NCI-H187 treated with DMSO at 0.1 percent for 48 hours (cell line): ENCODE measurements at places on chromosomes 1 and 21.
A peak's percentile ranks its signal among the peaks of the same experiment; 100 is the strongest.

DNA sequence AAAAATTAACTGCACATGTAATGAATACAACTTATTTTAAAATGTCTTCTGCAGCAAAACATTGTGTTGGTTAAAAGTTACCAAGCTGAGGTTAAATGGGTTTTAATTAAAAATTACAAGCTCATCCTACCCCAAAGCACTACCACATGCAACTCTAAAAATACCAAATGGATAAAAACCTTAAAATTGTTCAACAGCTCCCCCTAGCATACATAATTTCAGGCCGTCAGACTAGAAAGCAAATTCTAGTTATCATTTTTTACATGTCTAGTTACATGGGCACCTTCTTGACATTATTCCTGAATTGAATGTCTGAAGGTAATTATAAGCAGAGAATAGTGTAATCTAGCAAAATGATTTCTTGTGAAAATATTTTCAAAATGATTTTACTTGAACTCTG, 176.5 kb downstream of the C1orf21 start:
- no peak for DNase-seq

DNA sequence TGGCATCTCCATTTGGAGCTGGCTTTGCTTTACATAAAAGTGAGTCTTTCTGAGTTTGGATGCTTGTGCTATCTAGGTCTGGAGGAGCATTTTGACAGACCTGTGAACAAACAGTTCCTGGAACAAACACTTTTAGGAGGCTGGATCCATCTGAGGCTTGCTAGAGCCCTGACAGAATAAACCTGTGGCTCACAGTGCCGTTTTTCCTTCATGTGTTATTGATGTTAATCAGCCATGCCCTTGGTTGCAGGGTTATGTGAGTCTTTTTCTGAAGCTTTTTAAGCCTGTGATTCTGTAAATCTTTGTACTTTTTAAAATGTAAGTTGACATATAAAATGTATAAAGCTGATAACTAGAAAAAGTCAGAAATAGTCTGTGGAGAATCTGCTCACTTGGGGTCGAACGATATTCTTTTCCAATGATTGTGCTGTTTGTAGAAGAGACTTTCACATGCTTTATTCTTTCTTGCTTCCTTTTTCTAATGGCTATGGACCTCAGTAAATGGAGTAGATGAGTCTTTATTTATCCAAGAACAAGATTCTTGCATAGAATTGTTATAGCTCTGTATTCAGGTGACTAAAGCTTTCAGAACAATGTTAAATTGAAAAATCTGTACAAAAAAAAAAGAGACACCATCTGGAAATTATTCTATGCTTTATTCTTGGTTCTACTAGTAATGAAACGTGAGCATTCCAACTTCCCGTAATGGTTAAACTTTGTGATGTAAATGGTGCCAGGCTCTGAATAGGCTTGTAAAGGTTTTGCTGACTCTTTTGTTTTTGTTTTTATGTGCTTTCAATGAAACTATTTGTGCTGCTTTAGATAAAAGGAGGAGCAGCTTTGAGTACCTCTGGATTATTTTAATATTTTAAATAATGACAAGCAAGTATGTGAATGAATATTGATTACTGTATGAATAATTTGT, 53.7 kb downstream of the CACHD1 start:
- no peak for DNase-seq

GRCh38 chr1:205052690-205053089, 9.7 kb downstream of the CNTN2 start:
- DNase-seq, result no peak

GRCh38 chr1:31108861-31109260, 43.3 kb upstream of the PUM1 start:
- DNase-seq, result no peak

DNA sequence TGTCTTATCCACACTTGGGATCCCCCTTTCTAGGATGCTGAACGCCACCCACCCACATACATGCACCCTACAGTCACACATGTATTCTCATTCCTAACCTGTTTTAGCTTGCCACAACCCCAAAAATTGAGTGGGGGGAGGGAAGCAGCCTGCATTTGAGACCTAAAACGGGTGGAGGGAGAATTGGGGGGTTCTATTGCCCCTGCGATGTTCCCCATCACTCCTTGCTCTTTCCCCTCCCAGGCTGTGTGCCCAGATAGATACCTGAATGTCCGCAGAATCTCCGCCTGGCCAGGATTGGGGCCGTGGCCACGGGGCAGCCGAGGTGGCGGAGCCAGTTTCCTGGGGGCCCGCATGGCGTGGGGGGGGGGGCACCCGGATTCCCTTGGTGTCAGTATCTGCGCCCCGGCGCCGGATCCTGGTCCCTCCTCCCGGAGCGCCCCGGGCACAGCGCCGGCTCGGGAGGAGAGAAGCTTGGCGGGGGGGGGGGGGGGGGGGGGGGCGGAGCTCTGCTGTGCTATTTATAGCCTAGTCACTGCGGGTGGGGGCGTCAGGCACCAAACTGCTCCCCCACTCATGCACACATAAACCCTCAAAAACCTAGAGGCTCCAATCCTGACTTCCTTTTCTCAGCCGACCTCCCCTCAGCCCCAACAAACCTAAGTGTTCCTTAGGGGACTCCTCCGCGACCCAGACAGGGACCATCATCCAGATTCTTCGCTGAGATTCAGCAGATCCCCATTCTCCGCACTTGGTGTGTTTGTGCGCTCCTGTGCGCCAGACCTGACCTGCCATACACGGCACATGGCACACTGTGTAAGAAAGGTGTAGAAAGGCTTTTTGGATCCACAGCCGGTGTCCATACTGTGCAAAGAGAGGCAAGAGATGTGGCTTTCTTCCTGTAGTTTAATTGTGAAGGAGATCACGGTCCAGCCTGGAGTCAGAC, 1.9 kb downstream of the ANKRD34A start:
- DNase-seq, result no peak

DNA sequence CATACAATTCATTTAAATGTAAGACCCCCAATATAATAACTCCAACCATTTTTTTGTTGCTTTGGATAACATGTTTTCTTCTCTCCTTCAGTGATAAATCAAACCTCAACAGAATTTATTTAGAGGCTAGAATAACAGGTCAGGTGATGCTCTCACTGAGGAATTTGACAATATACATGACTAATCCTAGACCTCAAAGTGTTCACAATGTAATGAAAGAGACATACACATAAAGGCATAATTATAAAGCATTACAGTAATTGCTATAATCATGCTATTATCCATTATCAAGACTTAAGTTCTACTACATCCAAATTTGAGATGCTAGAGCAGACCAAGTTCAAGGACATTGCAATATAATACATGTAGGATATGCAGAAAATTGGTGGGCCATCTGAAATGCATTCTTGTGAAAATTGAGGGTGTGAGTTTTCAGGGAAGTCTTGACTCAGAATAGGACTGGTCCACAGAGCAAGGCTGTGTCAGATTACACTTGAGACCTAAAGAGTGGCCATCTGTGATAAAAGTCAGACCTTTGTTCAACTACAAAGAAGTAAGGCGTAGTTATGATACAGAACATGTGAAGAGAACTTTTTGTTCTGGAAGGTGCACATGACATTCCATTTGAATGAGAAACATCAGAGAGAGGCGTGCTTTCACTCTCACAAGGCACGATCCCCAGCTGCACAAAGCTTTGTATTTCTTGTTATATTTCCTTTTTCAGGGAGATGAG, 45.5 kb downstream of the UTP25 start:
- DNase-seq, result no peak

DNA sequence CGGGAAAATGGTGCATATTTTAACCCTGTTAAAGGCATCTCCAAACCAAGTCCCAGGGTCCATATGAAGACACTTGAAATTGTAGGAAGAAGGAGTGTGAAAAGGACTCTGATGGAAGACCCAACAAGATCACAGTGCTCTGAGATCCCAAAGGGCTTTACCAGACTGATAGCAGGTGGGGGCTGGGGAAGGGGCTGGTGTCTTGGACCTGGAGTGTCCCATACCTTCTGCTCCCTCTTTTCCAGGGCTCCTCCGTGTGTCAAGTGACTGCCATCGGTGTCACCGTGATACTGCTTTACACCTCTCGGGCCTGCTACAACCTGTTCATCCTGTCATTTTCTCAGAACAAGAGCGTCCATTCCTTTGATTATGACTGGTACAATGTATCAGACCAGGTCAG, 37.3 kb downstream of the GPR137B start:
- no peak for DNase-seq

GRCh38 chr21:41825216-41825615, 53.9 kb downstream of the PRDM15 start:
- DNase-seq, result no peak

- no peak for DNase-seq
These were observed 17.9 kb downstream of the PTPRF start for GRCh38 chr1:43548285-43549271.

DNA sequence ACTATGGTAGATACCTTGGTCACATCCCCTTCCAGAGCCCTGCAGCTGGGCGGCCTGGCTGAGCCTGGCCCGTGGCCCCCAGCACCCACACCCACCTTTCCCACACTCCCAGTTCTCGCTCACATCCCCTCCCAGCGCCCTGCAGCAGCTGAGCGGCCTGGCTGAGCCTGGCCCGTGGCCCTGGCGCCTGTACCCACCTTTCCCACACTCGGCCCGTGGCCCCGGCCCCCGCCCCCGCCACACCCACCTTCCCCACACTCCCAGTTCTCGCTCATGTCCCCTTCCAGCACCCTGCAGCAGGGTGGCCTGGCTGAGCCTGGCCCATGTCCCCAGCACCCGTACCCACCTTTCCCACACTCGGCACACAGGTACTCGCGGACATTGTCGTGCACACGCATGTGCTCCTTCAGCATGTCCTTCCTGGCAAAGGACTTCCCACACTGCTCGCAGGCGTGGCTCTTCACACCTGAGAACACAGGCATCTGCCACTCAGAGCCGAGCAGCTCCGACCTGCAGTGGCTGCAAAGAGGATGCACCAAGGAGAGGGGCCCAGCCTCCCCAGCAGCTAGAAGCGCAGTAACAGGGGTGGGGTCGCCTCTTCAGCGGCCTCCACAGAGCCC, 52.5 kb upstream of the RIPK4 start:
- no peak for DNase-seq

- DNase-seq, result no peak
These were observed 14.6 kb upstream of the AGBL4 start for GRCh38 chr1:50038237-50038809.

- no peak for DNase-seq
These were observed 35.3 kb upstream of the COL6A2 start for GRCh38 chr21:46062471-46063211.

GRCh38 chr1:183244466-183244865, 58.4 kb downstream of the LAMC2 start:
- DNase-seq, result no peak

DNA sequence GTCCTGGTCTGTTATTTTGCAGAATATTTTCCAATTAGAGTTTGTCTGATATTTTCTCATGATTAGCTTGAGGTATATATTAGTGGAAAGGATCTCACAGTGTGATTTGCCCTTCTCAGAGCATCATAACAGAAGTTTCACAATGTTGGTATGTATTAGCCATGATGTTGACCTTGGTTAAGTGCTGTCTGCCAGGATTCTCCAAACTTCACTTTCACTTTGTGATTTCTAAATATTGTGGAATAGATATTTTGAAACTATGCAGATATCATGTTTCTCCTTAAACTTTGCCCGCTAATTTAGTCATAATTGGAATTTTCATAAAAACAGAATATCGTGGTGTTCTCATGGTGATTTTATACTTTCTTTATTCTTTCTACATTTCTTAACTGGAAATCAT, 98.0 kb upstream of the DEPDC1 start:
- DNase-seq, result no peak

DNA sequence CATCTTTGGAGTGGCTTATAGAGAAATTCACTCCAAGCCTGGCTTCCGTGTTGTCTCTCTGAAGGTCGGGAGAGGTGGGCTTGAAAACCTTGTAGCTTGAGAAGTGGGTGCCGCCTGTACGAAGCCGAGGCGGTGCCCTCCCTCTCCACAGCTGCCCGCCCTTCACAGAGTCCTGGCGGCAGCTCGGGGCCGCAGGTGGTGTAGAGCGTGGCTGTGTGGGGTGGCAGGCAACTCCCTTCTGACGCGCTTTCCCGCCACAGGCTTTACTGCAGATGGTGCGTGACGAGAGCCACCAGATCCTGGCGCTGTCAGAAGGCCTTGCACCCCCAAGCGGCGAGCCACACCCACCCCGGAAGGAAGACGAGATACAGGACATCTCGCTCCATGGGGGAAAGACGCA, 33.1 kb upstream of the DIP2A start:
- DNase-seq, result peak; percentile 73

GRCh38 chr21:26130249-26130881, 40.2 kb downstream of the APP start:
- DNase-seq, result no peak

- DNase-seq, result peak; percentile 67
These were observed at the start of gene DNM3 for GRCh38 chr1:171841050-171841910. Gene DNM3 (plus strand): TSS chr1:171841498. CDS start chr1:171841657, 159 bp downstream.

GRCh38 chr1:154170547-154171222, 15.8 kb upstream of the NUP210L start:
- DNase-seq, result no peak

GRCh38 chr1:198711837-198712236, 73.0 kb downstream of the PTPRC start:
- DNase-seq, result no peak

- DNase-seq, result no peak
These were observed 42.4 kb upstream of the GRHL3 start for GRCh38 chr1:24276791-24277190.

DNA sequence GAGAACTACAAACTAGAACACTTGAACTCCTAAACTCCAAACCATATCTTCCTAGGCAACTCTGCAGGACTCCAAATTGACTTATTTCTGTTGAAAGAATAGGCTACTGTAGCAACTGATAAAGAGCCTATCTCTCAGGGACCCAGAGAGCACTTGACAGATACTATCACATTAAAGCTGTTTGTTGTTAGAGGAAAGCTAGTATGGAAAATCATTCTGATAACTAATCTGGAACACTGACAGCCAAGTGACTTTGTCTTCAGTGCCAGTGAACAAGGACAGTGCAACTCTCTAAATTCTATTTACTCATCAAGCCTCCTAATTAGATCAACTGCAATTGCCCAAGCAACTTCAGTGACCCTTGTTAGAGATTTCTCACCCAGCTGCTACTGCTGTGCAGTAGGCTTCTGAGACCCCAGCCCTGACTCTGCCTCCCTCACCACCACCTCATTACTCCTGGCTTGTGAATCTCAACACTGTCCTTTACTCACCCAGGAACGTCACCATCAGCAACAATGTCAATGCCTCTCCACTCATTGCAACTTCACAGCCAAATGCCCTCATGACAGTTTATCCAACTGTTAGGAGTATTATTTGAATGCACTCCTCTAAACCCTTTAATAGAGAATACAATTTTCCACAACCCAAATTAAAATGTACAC, 7.4 kb upstream of the RGS13 start:
- no peak for DNase-seq

DNA sequence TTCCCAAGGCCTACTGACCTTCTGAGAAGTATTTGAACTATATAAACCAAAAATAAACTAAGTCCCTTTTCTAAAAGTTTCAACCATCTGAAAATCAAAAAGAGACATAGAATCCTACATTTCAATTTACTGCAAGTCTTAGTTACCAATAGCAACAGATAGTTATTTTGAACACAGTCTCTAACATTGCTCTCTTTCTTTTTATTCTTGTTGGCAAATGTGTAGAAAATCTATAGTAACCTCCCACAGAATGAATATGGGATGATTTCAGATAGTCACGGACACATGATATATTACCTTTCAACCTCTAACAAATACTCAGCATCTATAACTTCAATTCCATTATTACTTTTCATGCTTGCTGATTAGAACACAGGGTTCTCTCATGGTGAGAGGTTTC, 68.9 kb upstream of the RAB3GAP2 start:
- DNase-seq, result no peak
